ENCODE measurements at places on chromosomes 1 and 21.
A peak's percentile ranks its signal among the peaks of the same experiment; 100 is the strongest.

DNA sequence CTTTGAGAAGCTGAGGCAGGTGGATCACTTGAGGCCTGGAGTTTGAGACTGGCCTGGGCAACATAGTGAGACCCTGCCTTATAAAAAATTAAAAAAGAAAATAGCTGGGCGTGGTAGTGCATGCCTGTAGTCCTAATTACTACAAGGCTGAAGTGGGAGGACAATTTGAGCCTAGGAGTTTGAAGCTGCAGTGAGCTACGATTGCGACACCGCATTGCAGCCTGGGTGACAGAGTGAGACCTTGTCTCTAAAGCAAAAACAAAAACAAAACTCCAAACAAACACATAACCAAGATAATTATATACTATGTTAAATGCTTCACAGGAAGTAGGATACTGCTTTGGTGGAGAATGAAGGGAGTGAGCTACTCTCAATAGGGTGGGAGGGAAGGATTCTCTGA is 5.4 kb upstream of the PAFAH2 start:
- no peak for DNase-seq

DNA sequence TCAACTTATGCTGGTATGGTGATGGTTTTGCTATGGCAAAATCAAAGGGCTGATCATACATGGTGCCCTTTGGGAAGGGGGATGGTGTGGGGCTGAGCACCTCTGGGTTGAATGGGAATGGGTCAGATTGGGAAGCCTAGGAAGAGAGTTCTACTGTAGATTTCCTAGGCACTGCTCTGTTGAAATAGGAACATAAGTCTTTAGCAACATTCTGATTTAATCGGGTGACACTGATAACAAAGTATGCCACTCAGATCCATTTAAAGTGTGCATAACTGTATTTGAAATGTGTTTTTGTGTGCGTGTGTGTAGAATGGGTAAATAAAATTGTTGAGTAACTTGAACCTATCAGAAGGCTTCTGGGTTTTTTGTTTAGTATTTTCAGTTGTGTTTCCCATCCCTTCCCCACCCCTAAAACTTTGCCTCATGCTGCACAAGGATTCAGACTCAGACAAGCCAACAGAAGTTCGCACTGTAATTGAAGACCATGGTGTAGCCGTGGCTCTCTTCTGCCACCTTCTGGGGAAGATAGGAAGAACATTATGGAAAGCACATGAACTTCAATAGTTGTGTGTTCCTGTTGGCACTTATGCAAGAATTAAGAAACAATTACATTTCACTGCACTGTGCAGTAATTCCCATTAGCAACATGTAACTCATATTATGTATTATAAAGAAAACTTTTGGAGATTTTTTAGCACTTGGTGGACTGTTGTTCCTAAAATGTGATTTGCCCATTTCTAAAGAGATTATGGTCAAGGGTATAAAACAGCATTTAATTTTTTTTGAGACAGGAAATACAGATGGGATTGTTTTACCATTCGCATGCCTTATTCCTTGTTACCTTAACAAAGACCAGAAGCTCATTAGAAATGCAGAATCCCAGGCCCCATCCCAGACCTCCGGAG is 10.9 kb upstream of the C4BPB start:
- DNase-seq = peak; percentile 58

GRCh38 chr1:236565530-236565929 is 38.8 kb downstream of the HEATR1 start:
- DNase-seq = no peak

- DNase-seq = no peak
These were observed 612.1 kb downstream of the MRPL39 start for GRCh38 chr21:24995216-24995615.

DNA sequence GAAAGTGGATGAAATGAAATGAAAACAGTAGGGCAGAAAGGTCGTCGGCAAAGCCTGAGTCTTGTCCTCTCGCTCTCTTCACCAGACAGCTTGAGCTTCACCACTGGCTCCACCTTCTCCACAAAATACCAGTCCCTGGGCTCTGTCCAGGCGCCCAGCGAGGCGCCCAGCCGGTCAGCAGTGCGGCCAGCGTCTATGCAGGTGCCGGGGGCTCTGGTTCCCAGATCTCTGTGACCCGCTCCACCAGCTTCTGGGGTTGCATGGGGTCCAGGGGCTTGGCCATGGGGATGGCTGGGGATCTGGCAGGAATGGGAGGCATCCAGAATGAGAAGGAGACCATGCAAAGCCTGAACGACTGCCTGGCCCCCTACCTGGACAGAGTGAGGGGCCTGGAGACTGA is 600.5 kb upstream of the ZP4 start:
- DNase-seq = no peak

GRCh38 chr1:153344718-153345025 is 4.0 kb downstream of the PGLYRP4 start:
- DNase-seq = no peak

DNA sequence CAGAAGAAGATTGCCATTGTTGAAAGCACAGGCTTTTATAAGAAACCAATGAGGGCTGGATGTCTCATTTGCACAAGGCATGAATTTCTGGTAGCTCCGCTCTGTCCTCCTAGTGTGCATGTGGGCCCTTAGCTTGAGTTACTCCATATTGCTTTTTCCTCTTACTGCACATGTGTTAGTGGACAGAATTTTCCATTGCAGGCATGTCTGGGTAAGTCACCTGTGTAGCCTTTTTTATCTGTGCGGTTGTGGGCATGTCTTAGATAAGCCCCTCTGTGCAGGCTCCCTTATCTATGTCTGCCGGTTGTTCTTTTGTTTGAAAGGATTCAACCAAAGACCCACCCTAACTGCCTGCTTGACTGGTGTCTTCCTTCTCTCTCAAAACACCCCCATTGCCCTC is 7.2 kb upstream of the CLCA1 start:
- no peak for DNase-seq

Data from activated naive CD4-positive, alpha-beta T cell treated with Interleukin-2 at 50 U/mL for 16 hours (primary cell).